ENCODE measurements at places on chromosomes 1 and 21. TPM values are rescaled to one million over a fixed set of nuclear protein-coding genes. Genes with fewer than 3 reads are reported as not detected.
A peak's percentile ranks its signal among the peaks of the same experiment; 100 is the strongest.

NBPF4 gene
- not detected for total RNA-seq

- no peak for DNase-seq
Measured at GRCh38 chr1:235997931-235998330, 67.0 kb downstream of the NID1 start.

DNA sequence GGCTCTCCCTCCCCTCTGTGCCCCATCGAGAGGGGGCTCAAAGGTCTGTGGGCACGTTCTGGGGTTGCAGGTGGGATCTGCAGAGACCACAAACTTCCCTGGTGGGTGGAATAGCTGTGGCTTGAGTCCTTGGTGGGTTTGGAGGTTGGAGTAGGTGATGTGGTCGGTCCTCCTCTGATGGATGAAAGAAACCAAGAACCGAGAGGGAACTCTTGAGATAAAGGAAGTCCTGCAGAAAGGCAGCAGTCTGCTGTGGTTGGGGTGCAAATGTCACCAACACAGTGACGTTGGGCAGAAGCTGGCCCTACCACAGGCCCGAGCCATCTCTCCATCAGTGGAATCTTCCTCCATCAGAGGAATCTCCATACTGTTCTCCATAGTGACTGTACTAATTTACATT, 171.8 kb downstream of the FCRL5 start:
- DNase-seq, result no peak

DNA sequence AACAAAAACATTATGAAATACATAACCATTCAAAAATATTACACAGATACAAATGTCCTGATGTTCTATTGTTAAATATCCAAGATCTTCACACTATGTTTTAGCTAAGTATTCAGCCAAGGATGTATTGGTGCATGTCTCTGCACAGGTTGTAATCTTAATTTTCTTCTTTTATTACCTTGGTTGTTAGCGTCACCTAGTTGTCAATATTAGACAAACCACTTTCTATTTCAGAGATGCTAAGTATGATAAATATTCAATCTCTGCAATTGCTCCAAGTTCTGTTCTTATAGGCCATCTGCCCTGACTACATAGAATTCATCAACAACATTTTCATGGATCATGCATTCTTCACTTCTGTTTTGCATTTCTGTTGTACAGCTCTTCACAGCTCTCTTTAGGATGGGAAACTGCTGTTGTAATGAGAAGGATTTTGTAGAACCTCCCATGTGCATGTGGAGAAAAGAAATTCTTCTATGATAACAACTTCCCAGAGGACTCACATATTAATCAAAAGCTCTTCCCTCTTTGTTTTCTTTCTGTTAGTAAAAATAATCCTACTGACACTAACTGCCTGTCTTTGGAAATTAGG, 380.1 kb downstream of the NUF2 start:
- no peak for DNase-seq

GRCh38 chr1:95742591-95743089, 508.6 kb downstream of the RWDD3 start:
- DNase-seq, result peak; percentile 72

NTRK1 gene
- total RNA-seq, result not detected

GRCh38 chr1:81583878-81584277, 216.9 kb upstream of the ADGRL2 start:
- no peak for DNase-seq
